GDM1 (cell line): ENCODE measurements at places on chromosomes 16 and 17.

DNA sequence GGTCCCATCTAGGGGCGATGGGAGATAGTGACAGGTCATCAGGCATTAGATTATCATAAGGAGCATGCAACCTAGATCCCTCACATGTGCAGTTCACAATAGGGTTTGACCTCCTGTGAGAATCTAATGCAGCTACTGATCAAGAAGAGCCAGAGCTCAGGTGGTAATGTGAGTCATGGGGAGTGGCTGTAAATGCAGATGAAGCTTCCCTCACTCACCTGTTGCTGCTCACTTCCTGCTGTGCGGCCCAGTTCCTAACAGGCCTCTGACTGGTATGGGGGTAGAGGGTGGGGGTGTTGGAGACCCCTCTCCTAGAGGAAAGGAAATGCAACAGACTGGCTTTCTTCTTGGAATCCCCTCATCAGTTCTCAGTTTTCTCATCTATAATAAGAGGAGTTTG lies 131.4 kb downstream of the CA10 start:
- no peak for DNase-seq

DNA sequence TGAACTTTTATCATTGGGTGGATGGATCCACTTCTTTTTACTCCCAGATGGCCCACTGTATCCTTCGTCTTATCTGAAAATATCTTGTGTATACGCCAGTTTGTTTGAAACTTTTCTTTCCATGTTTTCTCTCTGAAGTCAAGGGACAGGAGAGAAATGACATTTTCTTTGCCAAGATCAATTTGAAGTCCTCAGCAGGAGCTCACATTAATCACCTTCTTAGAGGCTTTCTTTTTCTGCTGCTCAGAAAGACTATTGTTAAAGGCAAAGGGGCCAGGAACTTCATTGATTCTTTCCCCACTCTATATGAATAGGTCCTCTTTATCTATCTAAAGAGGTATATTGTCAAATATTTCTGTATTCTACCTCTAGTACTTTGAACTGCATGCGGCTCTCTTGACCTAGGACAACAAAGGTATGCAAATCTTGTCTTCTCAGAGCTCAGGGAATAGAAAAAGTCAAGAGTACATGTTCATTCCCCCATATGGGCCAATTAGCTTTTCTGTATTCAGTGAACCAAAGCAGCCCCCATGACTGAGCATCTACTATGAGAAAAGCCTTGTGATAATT lies 583.3 kb downstream of the HS3ST4 start:
- DNase-seq: no peak

GRCh38 chr16:49471038-49471727 lies 97.6 kb downstream of the C16orf78 start:
- DNase-seq: no peak

GRCh38 chr17:19372866-19373504 lies 5.3 kb upstream of the MAPK7 start:
- DNase-seq: no peak

DNA sequence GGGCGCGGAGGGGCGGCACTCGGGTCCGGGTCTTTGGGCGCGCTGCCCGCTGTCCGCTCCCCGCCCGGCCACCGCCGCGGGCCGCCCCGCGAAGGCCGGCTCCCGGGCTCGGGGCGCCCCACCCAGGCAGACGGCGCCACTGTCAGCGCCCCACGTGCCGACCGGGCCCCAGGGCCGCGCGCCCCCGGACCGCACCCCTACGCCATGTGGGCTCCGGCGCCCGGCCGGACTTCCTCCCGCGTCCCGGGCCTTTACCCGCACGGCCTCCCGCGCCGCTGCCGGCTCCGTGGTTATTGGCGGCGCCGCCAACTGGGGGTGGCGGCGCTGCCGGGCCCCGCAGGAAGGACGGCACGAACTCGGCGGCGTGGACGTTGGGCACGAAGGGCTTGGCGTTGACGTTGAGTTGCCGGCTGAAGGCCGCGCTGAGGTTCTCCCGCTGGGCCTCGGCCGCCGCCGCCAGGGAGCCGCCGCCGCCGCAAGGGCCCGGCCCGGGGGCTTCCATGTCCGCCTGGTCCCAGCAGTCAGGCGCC lies 577 bp downstream of the GSPT1 start:
- DNase-seq: no peak

- no peak for DNase-seq
Measured at GRCh38 chr16:77014441-77014840, 176.5 kb upstream of the MON1B start.

DNA sequence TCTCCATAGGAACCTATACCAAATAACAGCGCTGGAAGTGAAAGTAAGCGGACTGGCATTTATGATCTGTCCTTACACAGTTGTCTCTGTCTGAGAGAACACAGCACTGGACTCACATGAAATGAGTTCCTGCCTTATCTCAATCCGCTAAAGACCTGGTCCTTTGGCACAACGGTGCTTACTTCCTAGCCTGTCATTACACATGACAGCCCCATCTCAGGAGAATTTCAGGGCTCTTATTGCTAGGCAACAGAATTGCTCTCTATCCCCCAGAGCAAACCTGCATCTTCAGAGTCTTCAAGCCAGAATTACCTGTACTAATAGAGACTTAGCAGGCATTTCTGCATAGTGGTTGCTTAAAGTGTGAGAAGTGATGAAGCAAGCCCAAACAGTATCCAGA lies 4.3 kb downstream of the KCNJ2 start:
- no peak for DNase-seq

DNA sequence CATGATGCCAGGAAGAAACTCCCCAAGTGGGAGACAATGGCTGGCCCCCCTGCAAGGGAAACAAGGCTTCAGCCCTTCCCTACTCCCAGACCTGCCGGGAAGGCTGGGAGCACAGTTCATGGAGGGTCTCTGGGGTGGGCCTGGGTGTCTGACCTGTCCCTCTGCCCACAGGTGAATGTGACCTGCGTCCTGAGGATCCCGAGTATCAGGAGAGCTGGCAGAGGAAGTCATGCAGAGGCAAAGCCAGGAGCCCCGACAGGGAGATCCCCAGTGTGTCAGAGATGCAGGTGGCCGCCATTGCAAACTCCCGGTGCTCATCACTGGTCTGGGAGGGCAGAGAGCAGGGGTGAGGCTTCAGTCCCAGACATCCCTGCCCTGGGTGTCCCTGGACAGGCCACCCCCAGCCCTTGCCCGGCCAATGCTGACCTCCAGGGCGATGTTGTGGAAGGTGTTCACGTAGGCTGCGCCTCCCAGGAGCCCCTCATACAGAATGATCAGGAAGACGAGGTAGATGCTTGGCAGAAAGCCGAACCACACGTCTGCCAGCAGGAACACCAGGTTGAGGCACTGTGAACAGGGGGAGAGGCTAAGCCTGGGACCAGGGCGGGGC lies 5.3 kb upstream of the NPIPB7 start:
- no peak for DNase-seq

DNA sequence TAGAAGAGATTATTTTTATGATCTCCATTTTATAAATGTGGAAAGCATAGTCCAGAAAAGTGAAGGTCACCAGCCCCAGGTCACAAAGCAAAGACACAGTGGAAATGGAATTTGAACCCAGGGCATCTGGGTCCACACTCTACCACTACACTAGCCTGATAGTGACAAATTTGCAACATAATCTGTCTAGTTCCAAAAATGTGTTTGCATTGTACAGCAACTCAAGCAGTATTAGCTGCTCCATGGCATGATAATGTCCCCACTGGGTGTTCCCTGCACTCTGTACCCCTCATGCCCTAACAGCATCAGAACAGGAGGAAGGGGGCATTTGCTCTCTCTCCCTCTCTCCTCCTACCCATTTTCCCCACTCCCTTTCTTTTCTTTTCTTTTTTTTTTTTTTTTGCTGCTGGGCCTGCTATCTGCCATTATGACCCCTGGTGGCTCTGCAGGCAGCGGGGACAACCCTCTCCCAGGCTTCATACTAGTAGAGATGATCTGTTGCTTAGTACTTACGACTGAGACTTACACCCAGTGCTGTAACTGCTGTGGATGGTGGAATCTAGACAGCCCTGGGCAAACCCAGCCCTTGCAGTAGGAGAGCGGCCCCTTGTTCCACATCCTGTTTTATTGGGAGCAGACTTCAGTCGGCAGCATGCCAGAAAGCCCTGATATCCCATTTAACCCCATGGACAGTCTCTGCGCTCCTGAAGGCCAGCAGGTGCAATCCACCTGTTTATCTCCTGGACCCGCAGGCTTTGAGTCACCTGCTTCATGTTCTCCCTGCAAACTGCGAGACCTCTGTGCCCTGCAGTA lies 306.3 kb downstream of the SOX9 start:
- DNase-seq: no peak

DNA sequence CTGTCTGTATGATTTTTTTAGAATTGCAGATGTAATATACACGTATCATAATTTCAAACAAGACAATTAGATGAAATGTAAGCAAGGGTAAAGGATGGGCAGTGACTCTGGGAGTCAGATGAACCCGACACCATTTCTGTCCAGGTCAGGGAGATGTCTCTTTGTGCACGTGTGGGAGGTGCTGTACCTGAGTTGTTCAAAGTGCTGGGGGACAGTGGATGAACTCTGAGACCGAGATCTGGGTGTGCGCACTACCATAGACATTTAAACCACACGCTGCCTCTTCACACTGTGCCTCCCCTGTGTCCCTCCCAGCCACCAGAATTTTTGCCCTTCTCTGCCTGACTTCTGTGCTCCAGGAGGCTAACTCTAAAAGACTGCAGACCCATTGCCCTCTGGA lies 5.9 kb upstream of the RGS9 start:
- DNase-seq: no peak

DNA sequence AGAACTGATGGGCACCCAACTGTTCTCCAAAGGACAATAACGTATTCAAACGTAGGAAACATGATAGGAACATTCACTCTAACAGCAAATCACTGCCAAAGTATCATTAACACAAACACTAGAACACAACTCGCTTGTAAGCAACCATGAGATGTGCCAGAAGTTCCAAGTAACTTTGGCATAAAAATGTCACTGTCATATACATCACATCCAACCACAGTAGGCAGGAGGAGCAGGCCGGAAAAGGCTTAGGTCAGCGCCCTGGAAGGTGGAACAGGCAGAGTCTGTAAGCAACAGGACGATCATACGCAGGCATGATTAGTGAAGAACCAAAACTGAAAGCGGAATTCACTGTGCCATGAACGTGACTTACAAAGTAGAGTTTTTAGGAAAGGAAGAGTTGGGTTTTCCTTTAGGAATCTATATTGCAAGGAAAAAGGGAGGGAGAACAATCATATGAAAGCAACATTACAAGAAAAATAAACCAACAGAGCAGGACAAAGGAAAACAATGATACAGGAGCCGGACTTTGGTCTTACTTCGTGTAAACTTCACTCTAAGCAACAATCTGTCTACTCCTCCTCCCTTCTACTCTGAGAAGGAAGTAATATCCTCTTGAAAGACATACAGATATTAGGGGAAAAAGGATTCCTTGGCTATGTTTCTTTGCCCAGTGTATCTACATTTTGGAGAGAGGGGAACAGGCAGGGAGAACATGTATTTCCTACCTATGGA lies 52.3 kb downstream of the YWHAE start:
- DNase-seq: no peak

DNA sequence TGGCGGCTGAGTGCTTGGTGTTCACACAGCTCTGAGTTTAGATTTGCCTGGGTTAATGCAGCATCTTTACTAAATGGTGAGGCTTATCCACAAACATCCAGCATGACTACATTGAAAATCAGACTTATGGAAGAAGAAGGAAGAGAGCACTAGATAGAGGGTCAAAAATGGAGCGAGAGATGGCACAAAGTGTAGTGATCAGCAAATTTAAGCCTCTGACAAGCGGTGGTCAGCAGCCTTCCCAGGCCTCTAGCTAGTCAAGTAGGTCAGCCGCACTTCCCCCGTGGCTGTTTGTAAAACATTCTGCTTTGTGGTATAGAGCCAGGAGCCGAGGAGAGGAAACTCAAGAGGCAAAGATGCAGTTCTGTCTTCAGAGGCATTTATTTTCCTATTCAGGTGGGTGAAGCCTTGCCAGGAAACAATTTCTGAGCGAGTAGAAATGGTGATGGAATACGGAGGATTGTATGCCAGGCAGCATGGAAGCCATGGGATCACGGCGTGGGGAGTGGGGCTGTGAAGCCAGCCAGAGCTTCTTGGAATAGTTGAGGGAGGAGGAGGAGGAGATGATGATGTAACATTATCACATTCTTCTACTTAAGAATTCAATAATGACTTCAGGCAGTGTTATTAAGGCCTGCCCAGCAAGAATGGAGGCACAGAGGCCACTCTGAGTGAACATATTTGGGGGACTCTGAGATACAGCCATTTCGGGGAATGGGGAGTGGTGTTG lies 118.9 kb downstream of the MSI2 start:
- no peak for DNase-seq

- DNase-seq: no peak
Measured at GRCh38 chr17:48644910-48645557, 18.9 kb upstream of the HOXB9 start.

DNA sequence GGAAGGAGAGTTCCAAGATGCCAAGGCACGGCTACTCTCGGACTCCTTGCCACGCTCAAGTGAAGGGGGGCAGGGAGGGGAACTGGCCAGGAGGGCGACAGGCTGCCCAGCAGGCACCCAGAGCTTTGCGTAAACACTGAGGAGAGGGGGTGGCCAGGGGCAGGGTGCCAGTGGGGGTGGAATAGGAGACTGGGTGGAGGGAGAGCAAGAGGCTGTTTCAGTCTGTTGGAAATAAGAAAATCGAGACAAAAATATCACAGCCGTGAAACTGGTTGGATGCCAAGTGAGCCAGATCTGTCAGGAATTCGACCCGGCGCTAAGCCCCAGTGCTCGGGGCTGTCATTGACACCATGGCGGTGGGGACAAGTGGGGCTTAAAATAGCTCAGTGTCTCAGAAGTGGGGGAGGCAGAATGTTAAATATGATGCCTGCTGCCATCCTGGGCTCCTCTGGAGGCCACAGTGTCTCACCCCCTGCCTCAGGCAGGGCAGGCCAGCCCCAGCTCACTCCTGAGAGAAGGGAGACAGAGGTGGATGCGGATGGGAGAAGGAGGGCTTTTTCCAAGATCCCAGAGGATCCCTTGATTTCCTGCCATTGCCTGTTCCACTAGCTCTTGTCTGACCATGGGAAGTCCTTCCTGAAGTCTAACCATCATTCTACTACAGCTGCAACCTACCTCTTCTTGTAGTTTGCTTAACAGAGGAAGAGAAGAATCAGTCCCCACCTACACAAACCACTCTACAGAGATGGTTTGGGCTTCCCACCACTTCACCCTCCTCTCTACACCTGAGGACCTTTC lies 9.5 kb downstream of the PNMT start:
- DNase-seq: no peak

- DNase-seq: no peak
Measured at GRCh38 chr17:48610282-48611211, at the start of gene HOXB7. Gene HOXB7 (minus strand): TSS chr17:48611017. CDS start chr17:48610918, 99 bp downstream.

GRCh38 chr16:50613281-50613963 lies 65.2 kb downstream of the NKD1 start:
- DNase-seq: no peak

DNA sequence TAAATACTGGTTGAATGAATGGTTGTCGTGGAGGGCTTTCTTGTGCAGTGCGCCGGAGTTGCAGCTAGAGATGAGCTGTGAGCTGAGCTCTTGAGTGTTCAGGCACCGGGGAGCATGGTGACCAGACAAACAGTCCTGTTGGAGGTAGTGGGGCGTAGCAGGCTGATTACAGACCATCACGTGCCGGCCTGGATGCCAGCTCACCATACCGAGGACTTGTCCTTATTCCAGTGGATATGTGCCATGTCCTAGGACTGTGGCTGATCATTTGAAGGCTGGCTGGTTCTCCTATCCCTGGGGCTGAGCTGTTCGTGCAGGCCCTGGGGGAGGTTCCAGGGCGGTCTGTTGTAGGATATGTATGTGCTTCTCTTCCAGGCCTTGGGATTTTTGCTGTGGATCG lies 60.0 kb downstream of the ABCC1 start:
- DNase-seq: no peak

GRCh38 chr17:68353111-68353521 lies 61.8 kb downstream of the ARSG start:
- DNase-seq: no peak
